ENCODE measurements at places on chromosomes 12 and 14. TPM values are rescaled to one million over a fixed set of nuclear protein-coding genes. Genes with fewer than 3 reads are reported as not detected.

Gene POTEG
- not detected for total RNA-seq

GRCh38 chr14:75495882-75496281, 26.4 kb upstream of the BATF start:
- DNase-seq: no peak

DNA sequence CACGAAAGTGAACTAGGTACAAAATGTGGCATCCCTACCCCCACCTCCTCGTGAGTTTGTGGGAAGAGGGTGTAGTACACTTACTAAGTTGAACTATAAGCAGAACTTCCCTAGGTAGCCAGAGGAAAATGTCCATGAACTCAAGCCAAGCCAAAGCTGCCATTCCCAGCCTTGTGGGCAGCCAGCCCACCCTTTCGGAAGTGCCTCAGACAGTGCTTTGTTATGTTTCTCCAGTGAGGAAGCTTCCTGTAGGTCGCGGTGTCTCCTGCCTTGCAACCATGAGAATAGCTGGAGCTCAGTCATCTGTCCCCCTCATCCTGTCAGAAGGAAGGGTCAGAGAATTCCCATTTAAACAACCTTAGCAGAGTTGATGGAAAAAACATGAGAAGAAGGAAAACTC, 266.9 kb downstream of the DUSP6 start:
- DNase-seq: no peak

GRCh38 chr14:105141026-105141425, 27.6 kb downstream of the JAG2 start:
- DNase-seq: no peak

DNA sequence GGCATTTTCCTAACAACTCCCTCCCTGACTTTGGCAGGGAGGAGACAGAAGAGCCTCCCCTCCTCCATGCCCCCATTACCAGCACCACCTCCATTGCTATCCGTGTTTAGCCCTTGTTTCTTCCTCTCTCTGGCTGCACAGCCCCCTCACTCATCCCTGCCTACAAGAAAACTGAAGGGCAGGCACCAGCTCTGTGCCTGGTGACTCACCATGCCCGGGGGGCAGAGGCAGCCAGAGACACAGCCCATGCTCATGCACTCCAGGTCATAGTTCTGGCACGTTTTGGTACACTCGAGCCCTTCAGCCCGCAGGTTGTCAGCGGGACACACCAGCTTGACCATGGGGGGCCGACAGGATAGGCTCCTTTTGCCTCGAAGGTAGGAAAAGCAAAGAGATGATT, 80.4 kb downstream of the VWF start:
- DNase-seq: no peak

DNA sequence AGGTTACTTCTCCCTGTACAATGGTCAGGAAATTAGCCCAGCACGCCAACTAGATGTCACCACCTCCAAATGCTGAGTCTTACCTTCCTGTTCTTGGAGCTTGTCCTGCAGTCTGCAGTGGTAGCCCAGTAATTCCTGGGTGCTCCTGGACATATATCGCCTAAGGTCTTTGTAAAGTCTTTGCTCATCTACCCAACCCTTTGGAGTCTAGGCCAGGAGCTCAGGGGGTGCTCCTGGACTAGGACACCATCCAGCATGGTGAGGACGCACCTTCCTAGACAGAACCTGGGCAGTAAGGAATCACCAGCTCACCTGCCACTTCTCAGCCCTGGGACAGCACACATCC, 569 bp downstream of the SERPINA10 start:
- DNase-seq: no peak

Data from urinary bladder (tissue), 4 donors.